Activated CD4-positive, alpha-beta T cell treated with anti-CD3 and anti-CD28 coated beads for 4 hours (primary cell): ENCODE measurements at places on chromosomes 13 and 19.

DNA sequence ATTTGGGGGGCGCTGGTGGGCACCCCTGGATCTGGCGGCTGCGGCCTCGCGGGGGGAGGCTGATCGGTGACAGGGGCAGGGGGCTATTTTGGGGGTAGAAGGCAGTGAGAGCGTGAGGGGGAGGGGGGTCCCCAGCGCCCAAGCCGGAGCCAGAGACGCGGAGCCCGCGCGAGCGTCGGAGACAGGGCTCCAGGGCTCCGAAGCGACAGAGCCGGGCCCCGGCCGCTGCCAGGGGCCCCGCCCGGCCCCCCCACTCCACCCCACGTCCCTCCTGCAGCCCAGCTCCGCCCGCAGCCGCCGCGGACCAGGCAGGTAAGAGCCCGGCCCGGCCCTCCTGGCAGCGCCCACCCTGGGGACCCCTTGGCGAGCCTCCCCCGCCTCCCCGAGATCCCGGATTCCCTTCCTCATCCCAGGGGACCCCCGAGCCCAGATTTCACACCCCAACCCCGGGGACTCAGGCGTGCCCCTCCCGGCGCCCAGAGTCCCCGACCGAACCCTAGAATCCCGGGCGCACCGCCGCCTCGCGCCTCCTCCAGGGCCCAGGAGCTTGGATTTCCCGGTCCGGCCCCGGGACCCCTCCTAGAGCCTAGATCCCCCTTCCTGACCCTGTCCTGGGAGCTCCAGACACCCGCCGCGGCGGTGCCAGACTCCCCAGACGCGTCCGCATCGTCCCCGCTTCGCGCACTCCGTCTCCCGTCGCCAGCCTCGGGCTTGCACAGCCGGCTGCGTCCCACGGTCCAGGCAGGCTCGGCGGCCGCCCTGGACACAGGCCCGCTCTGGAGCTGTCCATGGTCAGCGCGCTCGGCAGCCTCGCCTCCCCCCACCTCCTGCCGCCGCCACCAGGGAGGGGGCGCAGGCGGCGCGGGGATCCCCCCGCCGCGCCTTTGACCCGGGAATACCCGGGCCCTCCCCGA is at the start of gene PPFIA3:
Gene PPFIA3, plus strand, starts transcription at position 134 of the 914 bp plus-strand sequence. CDS start 8,330 bp downstream, outside the sequence.
- no peak for DNase-seq

DNA sequence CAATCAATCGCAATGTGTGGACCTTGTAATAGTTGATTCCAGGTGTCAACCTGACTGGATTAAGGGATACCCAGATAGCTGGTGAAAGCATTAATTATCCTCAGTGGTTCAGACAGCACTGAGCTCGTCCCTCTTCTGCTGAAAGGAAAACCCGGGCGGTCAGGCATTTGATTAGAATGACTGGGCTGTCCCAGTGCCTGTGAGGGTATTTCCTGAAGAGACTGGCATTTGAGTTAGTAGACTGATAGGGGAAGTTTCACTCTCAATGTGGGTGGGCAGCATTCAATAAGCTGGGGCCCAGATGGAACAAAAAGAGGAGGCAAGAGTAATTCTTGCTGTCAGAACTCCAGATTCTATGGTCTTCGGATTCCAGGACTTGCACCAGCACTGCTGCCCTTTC is 31.9 kb downstream of the KPNA3 start:
- no peak for DNase-seq

DNA sequence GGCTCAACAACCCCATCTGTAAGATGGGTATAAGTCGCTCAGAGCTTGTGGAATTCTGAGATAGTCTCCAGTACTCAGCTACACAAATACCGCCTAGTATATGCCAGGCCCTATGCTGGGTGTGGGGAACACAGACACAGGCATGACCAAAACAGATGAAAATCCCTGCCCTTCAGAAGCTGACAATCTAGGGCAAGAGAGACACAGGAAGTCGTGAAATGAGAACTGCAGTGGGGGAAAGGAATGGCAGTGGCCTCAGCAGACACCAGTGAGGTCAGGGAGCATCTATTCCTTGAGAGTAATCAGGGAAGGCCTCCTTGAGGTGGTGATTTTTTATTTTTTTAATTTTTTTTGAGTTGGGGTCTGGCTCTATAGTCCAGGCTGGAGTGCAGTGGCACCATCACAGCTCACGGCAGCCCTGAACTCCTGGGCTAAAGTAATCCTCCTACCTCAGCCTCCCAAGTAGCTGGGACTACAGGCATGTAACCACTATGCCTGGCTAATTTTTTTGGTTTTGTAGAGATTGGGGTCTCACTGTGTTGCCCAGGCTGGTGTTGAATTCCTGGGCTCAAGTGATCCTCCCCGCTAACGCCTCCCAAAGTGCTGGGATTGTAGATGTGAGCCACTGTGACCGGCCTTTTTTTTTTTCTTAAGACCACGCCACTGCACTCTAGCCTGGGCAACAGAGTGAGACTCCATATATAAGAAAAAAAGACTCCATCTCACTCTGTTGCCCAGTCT is 3.2 kb downstream of the TMIGD2 start:
- no peak for DNase-seq

GRCh38 chr13:97100821-97101220 is 106.5 kb upstream of the OXGR1 start:
- no peak for DNase-seq

GRCh38 chr13:110652231-110652730 is 36.9 kb downstream of the NAXD start:
- DNase-seq: no peak

GRCh38 chr19:5210556-5210955 is 130.1 kb downstream of the PTPRS start:
- no peak for DNase-seq

DNA sequence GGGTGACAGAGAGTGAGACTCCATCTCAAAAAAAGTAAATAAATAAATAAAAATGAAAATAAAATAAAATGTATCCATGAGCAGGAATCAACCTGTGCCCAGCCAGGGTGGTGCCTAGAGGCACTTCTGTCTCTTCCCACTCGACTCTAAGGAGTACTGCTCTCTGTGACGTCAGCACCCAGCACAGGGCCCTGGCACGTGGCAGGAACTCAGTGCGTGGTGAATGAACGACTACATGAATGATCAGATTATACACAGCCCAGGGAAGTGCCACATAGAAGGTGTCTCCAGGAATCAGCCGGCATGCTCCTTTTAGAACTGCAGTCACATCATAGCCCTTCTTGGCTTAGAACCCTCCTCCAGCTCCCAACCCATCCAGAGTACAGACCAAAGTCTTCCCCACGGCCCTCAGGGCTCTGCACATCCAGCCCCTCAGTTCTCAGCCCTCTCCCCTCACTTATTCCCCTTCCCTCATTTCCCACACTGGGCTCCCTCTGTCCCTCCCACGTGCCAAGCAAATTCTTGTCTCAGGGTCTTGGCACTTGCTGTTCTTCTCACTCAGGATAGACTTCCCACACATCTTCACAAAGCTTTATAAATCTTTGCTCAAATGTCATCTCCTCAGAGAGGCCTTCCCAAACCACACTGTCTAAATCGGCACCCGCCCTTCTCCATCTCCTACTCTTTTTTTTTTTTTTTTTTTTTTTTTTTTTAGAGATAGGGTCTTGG is 4.2 kb downstream of the CLIP3 start:
- no peak for DNase-seq

GRCh38 chr19:6465006-6465405 is 935 bp downstream of the CRB3 start:
- no peak for DNase-seq

DNA sequence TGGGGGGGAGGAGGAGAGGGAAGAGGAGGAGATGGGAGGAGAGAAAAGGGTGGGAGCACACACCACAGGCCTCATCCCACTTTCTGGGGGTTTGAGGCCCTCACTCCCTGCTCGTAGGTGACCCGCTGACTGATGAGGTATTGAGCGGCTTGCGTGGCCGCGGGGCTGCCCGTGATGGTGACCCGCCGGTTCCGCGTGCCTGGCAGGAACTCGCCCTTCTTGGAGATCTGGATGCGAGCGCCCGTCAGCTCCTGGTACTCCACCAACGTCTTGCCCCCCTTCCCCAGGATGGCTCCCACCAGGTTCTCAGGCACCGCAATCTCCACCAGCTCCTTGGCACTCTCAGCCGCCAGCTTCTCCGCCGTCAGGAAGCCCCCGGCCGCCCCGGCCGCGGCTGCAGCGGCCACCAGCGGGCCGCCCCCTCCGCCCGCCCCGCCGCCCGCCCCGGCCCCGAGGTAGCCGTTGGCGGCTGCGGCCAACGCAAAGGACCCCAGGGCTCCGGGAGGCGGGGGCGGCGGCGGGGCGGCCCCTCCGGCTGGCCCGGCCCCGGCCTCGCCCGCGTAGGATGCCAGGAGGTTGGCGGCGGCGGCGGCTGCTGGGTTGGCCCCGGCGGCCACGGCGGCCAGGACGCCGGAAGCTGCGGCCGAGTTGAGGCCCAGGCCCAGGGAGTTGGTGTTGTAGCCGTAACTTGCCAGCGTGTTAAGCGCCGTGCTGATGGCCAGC is 25.4 kb upstream of the NANOS2 start:
- no peak for DNase-seq

DNA sequence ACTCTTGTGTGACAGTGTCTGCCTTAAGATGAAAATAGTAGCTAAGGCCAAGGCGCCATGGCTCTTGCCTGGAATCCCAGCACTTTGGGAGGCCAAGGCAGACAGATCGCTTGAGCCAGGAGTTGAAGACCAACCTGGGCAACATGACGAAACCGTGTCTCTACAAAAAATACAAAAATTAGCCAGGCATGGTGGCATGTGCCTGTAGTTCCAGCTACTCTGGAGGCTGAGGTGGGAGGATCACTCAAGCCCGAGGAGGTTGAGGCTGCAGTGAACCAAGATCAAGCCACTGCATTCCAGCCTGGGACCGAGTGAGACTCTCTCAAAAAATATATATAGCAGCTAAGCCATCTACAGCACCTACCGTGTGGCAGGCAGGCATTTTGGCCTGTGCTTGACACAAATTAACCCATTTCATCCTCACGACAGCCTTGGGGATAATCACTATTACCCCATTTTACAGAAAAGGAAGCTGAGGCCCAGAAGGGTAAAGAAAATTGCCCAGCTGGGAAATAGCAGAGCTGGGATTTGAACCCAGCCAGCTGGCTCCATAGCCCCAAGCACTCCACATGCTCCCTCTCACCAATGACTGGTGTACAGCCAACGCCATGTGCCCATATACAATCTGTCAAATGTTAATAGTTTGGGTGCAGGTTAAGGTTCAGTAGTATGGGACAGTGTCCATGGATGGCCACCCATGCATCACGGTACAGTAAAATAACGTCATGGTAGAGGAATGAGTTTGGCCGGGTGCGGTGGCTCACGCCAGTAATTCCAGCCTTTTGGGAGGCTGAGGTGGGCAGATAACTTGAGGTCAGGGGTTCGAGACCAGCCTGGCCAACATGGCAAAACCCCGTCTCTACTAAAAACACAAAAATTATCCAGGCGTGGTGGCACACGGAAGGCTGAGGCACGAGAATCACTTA is 3.1 kb downstream of the SLC1A5 start:
- no peak for DNase-seq

- DNase-seq: no peak
Observed at GRCh38 chr13:80132741-80133601, 208.0 kb downstream of the SPRY2 start.

DNA sequence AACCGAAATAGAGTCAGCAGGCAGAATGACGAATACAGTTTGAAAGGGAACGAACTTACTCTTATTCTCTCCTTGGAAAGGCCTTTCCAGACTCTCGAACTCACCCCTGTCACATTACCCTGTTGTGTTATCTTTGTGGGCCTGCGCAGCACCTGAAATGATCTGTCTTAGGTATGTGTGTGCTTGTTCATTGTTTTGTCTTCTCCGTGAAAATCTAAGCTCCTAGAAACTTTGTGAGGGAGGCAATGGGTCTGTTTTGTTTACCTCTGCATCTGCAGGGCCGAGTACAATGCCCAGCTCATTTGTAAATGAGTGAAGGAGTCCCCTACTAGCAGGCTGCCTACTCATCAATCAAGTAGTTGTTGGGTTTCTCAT is 19.6 kb downstream of the HMGB1 start:
- DNase-seq: no peak

- DNase-seq: peak; percentile 74
Observed at GRCh38 chr19:35153701-35154524, 622 bp upstream of the FXYD5 start.

GRCh38 chr13:19993024-19993423 is 34.5 kb downstream of the ZMYM2 start:
- DNase-seq: no peak

DNA sequence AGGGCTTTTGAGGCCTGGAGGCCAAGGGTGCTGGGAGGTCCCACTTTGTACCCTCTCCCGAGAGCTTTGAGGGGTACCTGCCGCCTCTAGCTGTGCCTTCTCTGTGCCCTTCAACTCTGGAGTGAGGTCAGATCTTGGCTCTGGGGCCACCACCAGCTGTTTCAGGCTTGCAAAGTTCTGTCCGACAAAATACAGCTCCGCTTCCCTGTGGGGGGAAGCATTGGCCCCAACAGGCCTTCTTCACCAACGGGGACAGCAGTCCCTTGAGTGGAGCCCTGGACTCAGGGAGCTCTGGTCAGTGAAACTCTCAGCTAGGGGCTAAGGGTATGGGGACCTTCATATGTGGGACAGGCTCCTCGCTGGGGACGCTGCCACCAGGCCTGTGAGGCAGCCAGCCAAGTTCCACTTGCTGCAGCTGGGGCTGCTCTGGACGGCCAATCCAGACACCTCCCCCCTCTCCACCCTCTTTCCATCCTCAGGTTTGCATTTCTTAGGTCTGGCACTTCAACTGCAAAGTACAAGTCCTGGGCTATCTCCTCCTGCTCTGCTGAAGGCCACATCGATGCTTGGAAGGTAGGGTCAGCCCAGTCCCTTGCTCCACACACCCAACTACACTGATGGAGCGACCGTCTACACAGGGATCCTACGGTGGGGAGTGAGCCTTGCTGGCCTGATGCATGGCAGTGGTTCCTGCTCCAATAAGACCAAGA is 46.8 kb downstream of the C13orf46 start:
- no peak for DNase-seq

DNA sequence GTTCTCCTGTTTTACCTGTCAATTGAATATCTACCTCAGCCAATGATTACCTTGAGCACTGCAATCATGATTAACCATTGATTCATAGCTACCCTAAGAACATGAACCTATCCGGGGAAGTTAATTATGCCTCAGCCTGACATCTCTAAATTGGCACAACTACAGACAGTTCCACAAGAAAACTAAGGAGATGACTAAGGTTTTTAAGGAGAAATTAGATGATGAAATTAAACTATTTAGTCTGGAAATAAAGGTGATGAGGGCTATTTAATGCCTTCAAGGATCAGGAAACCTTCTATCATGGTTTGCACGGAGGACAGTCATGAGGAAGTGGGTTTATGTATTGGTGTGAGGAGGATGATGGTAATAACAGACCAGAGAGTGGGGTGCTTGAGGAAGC is 203.4 kb downstream of the COL4A1 start:
- no peak for DNase-seq
